Stimulated activated CD4-positive, alpha-beta T cell treated with anti-CD3 and anti-CD28 coated beads, Interleukin-2, amount 100 ng/mL, for 4 hours (primary cell): ENCODE measurements at places on chromosomes 3 and 15.
A peak's percentile ranks its signal among the peaks of the same experiment; 100 is the strongest.

DNA sequence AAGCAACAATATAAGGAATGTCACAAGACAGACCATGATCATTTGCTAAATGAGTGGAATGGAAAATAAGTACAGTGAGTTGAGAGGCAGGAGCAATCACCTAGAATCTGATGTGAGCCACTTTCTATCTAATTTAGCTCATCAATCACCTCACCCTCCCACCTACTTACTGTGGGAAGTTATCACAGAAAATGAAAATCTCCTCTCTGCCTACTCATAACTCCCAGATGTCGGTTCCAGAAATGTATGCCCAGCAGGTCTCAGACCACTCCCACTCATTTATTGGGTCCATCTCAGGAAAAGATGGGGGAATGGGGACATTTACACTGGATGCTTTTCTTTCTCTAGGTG is 270.9 kb downstream of the FHIT start:
- DNase-seq: no peak

DNA sequence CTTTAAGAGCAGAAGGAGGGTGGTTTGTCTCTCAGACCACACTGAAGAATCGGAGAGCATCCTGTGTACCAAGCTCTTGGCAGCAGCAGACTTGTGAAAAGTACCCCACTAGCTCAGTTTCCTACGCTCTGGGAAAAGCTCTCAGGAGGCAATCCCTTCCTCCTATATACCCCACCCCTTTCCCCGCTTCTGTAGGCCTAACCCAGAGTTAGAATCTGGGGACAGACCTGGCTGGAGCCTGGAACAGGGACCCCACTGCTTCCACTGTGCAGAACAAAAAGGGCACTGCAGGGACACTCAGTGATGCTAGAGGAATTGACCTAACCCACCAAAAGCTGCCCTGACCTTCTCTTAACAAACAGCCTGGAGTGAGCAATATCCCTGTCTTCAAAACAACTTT is 70.0 kb upstream of the CCDC39 start:
- DNase-seq: no peak

- peak; percentile 32 for DNase-seq
Observed at GRCh38 chr15:63601026-63601703, 4.0 kb downstream of the FBXL22 start.

GRCh38 chr3:179324270-179324754 is 1.5 kb downstream of the ZNF639 start:
- no peak for DNase-seq

DNA sequence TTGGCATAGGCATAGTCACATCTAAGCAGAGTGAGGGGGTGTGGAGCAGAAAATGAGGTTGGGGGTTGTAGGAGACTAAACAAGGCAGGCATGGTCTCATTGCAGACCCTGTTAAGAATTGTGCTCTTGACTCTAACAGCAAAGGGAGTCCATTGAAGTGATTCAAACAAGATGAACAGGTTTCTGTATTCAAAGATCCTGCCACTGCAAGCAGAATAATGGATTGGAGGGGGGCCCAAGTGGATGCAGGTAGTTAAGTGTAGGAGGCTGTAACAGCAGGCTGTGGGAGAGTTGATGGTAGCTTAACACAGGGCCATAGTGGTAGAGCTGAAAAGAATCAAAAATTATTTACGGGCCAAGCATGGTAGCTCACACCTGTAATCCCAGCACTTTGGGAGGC is 34.4 kb downstream of the CASR start:
- no peak for DNase-seq

GRCh38 chr3:145182196-145182911 is 978.6 kb downstream of the PLOD2 start:
- DNase-seq: no peak

DNA sequence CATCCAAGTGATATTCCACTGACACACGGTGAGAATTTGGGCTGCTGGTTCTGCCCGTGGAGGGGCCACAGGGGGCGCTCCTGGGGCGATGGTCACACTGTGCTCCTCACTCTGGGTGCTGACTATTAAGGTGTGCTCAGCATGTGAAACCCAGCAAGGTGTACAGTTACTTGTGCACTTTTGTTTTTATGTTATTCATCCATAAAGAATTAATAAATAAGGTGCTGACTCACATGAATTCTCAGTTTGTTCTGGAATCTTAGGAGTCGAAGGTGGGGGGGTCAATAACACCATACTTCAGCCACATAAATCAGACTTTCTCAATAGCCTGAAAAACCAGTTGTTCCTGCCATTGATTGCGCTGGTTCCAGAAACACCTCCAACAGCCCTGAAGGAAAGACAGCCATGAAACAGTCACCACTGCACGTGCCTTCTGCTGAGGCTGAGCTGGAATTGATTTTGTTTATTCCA is 53.5 kb upstream of the SPATA12 start:
- DNase-seq: no peak

GRCh38 chr15:35209838-35210237 is 124.7 kb upstream of the NANOGP8 start:
- DNase-seq: no peak

- DNase-seq: no peak
Observed at GRCh38 chr3:64687781-64688604, at the start of gene ADAMTS9. Gene ADAMTS9 (minus strand): TSS chr3:64688000. CDS start chr3:64687657, 343 bp downstream.

DNA sequence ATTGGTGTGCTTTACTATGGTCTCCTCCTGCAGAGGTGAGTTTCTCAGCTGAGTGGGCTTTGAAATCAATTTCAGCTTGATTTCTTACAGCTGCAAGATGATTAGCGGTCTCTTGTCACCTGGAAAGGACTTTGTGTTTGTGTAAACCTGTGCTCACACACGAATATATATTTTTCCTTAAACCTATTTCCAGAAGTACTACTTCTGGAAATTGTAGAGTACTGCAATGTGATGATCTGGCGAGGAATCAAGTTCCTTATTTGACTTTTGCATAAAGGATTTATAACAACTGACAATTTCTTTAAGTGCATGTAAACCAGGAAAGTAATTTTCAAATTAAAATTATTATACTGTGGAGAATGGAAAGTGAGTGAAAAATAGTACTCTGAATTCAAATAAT is 2.1 kb downstream of the MCTP2 start:
- DNase-seq: no peak

- no peak for DNase-seq
Observed at GRCh38 chr15:42332331-42332730, 27.0 kb upstream of the CAPN3 start.

- no peak for DNase-seq
Observed at GRCh38 chr15:41622901-41623300, 37.3 kb upstream of the MGA start.

DNA sequence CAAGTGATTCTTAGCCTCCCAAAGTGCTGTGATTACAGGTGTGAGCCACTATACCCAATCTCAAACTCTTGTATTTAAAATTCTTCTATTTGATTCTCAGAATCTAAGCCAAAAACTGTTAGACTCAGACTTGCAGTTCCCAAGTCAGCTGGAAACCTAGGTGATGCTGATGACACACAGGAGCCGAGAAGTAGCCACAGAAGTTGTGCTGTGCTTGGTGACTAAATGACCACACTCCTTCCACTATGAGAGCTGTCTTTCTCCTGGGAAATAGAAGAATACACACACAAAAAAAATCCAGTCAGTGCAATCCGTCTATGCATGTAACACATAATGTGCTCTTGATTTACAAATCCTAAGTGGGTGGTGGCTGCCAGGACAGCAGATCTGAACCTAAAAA is 33.9 kb downstream of the ILDR1 start:
- no peak for DNase-seq

DNA sequence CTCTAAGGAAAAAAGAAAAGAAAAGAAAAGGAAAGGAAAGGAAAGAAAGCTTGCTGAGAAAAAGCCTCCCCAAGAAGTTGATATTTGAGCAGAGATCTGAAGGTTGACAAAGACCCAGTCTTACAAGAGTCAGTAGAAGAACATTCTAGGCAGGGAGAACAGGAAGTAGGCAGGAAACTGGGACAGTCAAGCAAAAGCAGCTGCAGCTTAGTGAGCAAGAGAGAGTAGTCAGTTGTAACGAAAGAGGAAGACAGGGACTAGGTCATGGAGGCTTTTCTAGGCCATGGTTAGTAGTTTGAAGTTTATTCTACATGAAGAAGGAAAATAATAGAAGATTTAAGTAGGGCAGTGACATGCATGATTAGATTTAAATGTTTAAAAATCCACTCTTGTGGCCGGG is 31.8 kb upstream of the KLHL6 start:
- no peak for DNase-seq

DNA sequence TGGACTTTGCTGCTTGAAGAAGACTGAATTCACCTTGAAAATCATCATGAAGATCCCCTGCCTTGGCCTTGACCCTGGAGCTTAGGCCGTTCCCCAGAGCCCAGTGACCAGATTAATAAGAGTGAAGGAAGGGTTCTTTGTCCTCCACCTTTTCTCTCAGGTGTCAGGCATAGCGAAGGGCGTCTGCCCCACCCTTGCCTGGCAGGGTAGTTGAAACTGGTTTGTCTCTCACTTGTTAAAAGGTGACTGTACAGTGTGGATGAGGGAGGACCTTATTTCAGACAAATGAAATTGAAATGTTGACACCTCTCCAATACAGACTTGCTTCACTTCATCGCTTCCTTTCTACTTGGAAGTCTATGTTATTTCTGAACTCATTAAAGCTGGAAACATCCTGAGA is 223.7 kb upstream of the BHLHE40 start:
- no peak for DNase-seq

- no peak for DNase-seq
Observed at GRCh38 chr3:128494367-128494650, 1.3 kb upstream of the GATA2 start.

- no peak for DNase-seq
Observed at GRCh38 chr3:25424614-25425013, 3.4 kb upstream of the RARB start.

- DNase-seq: no peak
Observed at GRCh38 chr3:13574798-13575451, 26.0 kb downstream of the FBLN2 start.

DNA sequence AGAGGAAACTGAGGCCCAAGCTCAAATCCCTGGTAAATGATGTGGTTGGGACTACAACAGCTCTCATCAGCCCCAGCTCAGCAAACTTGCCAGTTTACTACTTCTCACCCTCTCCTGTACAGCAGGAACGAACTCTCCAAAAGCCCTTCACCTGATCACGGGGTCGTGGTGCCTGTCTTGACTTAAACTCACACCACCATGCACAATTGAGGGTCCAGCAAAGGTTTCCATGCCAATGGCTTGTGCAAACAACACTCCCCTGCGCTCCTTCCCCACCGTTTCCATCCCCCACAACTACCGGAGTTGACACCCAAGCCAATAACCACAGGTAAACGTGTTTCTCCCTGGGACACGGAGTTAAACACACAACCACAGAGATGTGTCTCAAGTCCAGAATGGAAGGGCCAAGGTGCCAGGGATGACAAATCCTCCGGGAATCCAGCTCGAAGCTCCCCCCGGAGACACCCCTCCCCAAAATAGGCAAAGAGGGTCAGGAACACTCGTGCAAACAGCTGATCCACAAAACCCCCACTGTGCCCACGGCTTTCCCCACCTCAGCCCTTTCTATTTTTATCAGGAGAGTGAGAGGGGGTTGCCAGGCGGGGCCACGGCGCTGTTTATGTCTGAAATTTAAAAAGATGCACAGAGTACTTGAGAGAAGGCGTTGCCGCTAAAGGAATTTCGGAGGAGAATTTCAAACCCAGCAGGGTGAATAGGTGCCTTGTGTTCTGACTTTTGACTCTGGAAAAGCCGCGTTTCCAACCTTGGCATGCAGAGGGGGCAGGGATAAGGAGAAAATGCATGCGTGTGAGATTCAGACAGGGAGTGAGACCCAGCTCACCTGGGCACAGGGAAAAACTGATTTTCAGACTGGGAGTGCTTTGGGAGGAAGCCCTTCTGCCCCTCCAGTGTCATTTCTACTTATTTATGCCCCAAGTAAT is 10.6 kb upstream of the ACAN start:
- no peak for DNase-seq

- DNase-seq: no peak
Observed at GRCh38 chr3:197471221-197472010, 84.4 kb downstream of the BDH1 start.

- DNase-seq: peak; percentile 11
Observed at GRCh38 chr3:132432639-132433038, 15.3 kb downstream of the DNAJC13 start.

GRCh38 chr3:47617086-47618010 is 38.7 kb upstream of the CSPG5 start:
- no peak for DNase-seq

- no peak for DNase-seq
Observed at GRCh38 chr3:70010346-70010745, 10.8 kb downstream of the SAMMSON start.

GRCh38 chr15:51416129-51416528 is 74.7 kb downstream of the GLDN start:
- no peak for DNase-seq

DNA sequence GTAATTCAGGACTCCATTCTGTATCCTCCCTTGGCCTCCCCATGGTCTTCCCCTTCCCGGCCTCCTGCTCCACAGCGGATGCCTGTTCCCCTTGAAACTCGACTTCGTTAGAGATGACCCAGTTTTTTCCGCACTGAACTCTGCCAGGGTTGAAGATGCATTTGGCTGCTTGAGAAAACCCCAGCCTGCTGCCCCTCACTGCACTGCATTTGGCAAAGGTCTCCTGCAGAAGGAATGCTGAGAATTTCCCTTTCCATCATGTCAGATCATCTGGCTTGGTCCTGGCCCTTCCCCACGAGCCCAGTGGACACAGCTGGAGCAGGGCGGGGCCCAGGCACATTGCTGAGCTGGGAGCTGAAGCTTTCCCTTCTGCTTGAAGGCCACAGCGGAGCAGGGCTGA is 37.6 kb upstream of the RGMA start:
- DNase-seq: no peak

DNA sequence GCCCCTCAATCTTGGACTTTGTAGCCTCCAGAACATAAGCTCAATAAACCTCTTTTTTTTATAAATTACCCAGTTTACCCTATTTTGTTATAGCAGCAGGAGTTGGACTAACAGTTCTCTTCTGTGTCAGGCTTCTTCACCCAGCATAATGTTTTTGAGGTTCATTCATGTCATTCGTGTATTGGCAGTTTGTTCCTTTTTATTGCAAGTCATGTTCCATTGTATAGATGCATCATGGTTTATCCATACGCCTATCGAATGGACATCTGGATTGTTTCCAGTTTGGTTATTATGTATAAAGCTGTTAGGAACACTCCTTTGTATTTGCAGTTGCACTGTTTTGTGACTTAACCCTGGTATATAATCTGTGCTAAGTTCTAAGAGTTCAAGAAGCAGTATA is 39.8 kb downstream of the NR1D2 start:
- DNase-seq: no peak

DNA sequence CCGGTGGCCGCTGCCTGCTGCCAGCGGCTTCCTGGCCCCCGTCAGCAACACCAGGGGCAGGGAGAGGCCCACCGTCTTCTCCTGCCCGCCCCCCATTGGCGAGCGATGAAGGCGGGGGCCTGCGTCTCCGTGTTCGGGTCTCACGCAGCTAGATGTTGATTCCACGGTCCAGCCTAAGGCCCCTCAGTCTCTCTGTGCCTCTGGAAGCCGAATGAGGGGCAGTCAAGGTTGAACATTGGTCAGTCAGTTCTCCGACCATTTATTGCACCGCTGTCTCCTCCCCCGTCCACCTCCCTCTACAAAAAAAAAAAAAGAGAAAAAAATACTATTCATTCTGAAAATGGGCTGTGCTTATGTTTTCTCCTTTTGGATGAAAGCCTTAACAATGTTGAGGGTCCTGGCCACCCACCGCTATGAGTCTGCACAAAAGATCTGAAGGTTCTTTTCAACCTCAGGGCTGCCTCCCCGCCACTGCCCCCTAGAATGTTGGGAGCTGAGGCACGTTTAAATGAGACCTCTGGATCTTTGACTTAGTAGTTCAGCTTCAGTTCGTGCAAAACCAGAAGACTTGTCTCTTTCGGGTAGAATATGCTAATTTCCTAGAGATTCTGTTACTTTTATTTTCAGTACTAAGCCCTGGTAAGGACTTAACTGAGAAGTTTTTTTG is 736 bp downstream of the IREB2 start:
- DNase-seq: no peak

- DNase-seq: no peak
Observed at GRCh38 chr3:120681506-120682038, 467 bp downstream of the HGD start.
